ENCODE measurements at places on chromosomes 16 and 17. TPM values are rescaled to one million over a fixed set of nuclear protein-coding genes. Genes with fewer than 3 reads are reported as not detected.

Gene TPSAB1
- total RNA-seq = not detected

Gene HGS
- 122 TPM for total RNA-seq

Gene GOSR1
- 45.7 TPM for total RNA-seq

Gene TBC1D24
- total RNA-seq = 13.7 TPM

Gene MC1R
- 4.1 TPM for total RNA-seq

Gene KRT31
- total RNA-seq = not detected

Gene FAM171A2
- total RNA-seq = 0.10 TPM

Gene HCRT
- total RNA-seq = not detected

Gene MPP2
- 0.48 TPM for total RNA-seq

Gene HBA2
- total RNA-seq = not detected

Gene SLC5A11
- not detected for total RNA-seq

Gene SOST
- total RNA-seq = not detected

Gene RPS15A
- total RNA-seq = 1,747 TPM

Gene GP1BA
- total RNA-seq = not detected

Gene CLEC18A
- 2.0 TPM for total RNA-seq

Gene C17orf78
- not detected for total RNA-seq

Gene PLA2G10
- total RNA-seq = not detected

Gene PRDM7
- total RNA-seq = not detected

Gene KRTAP9-4
- total RNA-seq = not detected

Gene CLEC16A
- total RNA-seq = 32.4 TPM

Gene MT1E
- 12.3 TPM for total RNA-seq

Gene WNT9B
- not detected for total RNA-seq

Gene TBC1D10B
- 69.2 TPM for total RNA-seq

Gene MYH1
- not detected for total RNA-seq

Gene OR3A2
- 1.3 TPM for total RNA-seq

Gene TCF25
- total RNA-seq = 192 TPM

Measured in activated CD4-positive, alpha-beta memory T cell treated with anti-CD3 and anti-CD28 coated beads, Interleukin-2, amount 10 ng/mL, durations not matched to agents 7 days and 5 days (primary cell).